ENCODE measurements at places on chromosomes 2 and 18.

GRCh38 chr2:204647626-204648025, 102.4 kb downstream of the PARD3B start:
- no peak for DNase-seq

GRCh38 chr2:15729001-15729400, 137.3 kb downstream of the DDX1 start:
- no peak for DNase-seq

DNA sequence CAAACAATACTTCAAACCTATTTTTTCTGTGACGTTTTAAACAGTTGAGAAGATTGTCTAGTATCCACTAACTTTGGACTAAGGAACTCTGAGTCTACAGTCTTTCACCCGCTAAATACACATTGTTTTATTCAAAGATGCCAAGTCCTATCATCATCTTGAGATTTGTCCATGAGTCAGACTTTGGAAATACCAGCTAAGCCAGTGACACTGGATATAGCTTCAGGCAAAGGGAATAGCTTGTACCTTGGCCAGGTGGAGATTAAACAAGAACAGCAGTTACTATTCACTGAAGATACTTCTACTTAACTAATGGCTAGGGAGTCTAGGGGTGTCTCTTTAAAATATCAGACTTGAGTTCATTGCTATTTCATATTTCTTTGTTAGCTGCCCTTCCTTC, 137.5 kb downstream of the COMMD1 start:
- DNase-seq, result no peak

DNA sequence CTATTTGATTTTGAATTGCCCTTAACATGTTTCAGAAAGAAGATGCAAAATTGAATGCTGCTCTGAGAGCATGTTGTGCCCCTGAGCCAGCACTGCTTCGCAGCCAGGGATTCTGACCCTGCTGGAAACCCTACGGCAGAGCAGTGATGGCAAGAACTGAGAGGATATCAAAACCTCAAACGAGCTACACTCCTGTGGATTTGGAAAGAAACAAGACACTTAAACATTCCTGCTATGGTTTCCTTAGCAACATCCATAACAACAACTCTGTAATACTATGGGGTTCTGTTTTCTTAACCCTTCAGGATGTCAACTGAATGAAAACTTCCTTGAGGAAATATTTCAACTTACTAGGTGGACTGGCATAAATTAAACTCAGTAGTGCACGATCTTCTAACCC, 649.1 kb downstream of the NYAP2 start:
- no peak for DNase-seq

DNA sequence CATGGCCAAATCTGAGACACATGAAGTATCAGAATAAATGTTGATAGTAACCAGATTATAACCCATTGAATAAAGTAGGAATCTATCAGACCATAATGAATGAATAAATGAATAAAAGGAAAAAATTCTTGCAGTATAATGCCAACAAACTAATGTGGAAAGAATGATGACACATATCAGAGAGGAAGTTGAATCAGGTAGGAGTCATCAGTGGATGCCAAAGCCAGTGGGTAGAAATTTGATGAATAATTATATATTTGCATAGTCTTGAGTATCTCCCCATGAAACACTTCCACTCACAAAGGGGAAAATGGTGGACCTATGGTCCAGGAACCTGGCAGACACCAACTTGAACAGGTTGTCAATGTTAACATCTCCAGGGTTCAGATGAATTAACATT, 68.6 kb downstream of the GALNT3 start:
- no peak for DNase-seq

GRCh38 chr2:64515086-64515485, 9.0 kb upstream of the AFTPH start:
- no peak for DNase-seq

GRCh38 chr2:189367343-189367742, 73.9 kb upstream of the WDR75 start:
- no peak for DNase-seq

DNA sequence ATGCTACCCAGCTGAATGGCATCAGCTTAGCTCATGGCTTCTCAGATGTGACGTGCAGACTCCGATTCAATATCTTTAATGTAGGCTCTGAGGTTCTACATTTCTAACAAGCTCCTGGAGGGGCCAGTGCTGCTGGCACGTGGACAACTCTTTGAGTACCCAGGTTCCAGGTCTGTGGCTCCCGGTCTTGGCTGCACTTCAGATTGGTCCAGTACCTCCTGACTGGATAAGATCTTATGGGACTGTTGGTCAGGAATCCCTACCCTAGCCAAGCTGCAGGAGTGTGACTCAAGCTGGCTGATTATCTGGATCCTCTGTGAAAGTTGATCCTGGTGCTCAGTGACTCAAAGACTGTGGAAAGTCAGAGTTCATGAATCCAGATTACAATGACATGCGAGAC, 222.1 kb downstream of the ANKRD30B start:
- DNase-seq, result no peak

- DNase-seq, result no peak
These were observed 725.1 kb downstream of the EPHA4 start for GRCh38 chr2:220847006-220847405.

DNA sequence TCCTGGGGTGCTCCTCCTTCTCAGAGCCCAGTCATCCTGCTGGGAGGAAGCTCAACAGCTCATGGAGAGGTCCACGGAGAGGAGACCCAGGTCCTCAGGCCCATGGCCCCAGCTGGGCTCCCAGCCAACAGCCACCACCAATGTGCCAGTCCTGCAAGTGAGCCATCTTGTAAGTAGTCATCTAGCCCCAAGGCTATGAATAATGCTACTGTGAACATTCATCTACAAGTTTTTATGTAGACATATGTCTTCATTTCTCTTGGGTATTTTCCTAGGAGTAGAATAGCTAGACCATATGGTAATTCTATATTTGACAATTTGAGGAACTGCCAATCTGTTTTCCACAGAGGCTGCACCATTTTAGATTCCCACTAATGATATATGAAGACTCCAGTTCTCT, 166.1 kb downstream of the MTCL1 start:
- no peak for DNase-seq

- DNase-seq, result no peak
These were observed 101.5 kb upstream of the DNER start for GRCh38 chr2:229815858-229816257.

DNA sequence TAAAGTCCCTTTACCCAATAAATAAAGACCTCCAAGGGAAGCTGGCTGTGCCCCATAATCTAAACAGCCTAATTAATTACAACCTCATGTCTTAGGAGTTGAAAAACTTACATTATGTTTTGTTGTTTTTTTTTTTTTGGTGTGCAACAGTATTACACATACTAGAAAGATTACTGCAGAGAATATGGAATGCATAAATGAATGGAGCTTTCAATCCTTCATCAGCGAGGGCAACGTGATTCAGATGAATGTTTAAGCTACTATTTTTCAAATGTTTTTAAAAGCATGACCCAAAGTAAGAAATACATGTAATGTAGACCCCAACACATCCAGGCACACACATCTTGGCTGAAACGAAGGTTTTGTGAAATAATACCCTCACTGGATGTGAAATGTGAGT, 167.1 kb upstream of the FN1 start:
- DNase-seq, result no peak

DNA sequence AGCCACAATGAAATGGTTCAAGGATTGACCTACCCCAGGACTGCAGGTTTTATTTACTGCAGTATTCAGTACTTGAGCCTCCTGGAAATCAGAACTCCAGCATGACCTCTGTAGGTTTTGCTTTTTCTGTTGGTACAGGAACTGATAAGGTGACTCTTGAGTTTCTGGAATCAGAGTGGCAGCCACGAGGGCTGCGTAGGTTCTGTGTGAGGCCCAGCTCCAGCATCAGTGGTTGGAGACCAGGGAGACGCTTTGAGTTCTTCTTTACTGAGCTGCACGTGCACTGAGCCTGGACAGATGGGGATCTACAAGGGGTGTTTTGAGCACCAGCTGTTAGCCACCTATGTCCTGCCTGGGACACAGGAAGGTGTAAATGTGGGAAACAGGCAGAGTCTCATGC, 222.7 kb upstream of the EPAS1 start:
- DNase-seq, result no peak

GRCh38 chr18:73945130-73945792, 202.4 kb downstream of the FBXO15 start:
- DNase-seq, result no peak

DNA sequence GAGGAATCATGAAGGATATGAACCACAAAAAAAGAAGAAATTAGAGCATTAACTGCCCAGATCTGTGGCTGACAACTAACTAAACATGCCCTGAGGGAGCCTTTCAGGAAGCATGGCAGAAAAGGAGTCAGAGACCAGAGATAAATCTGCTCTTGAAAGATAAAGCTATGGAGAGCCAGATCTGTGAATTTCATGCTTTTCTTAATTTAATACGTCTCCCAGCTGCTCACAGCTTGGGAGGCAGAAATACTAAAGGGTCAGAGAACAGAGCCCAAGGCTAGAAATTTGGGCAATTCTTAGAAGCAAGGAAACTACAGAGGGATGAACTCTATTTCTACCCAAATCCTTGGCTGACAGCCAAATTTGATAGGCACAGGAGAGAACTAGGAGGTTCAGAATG, 223.0 kb upstream of the DPP10 start:
- no peak for DNase-seq

GRCh38 chr2:149915151-149915550, 327.6 kb upstream of the MMADHC start:
- DNase-seq, result no peak

DNA sequence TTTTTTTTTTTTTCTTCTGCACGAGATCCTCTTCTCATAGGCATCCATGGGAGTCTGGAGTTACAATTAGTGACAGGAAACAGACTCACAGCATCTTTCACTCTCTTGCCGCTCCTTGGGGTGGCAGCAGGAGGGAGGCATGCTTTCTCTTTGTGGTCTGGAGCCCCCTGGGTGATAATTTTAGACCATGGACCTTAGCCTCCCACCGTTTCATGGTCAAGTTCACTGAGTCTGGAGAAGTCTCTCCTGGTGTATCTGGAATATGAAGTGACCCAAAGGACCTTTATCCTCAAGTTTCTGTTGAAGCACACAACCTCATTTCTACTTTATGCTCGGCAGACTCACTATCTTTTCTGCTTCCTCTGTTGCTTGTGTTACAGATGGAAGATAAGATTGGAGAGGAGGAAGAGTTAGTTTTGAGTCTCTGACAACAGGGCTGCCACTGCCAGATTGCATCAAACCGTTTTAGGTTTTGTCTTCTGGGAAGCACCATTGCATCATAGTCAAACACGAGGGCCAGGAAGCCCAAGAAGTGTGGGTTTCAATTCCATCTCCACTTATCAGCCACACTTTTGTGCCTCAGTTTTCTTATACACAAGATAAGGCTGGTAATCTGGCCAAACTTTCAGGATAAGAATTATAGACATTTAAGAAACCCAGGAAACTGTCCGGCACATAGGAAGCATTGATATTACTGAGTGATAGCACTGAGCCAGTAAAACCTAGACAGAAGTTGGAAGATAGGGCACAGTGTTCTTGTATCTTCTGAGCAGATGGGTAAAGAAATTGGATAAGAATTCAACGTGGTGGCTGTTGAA, 62.3 kb downstream of the ADCYAP1 start:
- no peak for DNase-seq

DNA sequence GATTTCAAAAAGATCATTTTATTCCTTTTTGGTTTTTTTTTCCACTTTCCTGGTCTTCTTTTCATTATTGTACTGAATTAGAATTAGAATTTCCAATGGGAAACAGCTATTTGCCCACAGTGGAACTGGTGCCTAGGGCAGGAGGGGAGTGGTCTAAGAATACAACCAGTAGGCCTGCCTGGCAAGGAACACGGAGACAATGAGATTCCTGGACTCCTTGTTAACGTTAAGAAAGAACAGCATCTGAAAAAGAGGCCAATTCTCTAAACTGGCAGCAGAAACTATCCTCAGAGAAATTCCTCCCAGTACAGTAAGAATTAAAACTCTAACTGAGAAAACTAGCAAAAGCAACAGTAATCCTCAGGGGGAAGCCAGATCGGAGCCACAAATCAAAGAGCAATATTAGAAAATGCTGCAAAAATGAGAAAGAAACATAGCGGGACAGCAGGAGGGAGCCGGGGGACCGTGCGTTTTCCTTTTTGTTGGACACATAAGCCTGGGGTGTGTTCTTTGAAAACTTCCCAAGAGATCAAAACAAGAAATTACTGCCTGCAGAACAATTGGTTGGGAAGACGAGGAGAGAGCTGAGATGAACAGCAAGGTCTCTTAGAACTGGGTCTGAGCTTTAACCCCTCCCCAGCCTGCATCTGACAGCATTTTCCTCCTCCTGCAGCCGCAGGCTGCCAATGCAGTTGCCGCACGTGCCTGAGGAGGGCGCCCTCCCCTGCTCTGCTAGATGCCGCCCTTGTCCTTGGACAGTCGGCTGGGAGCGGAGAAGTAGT, 776.0 kb downstream of the TSN start:
- DNase-seq, result no peak

GRCh38 chr2:191894681-191895147, 47.8 kb upstream of the CAVIN2 start:
- no peak for DNase-seq
